Neural progenitor cell (in vitro differentiated cells): ENCODE measurements at places on chromosomes 2 and 18.

GRCh38 chr18:70121842-70122241, 83.6 kb downstream of the RTTN start:
- no peak overlapping the region for H3K27ac ChIP-seq
- H3K36me3 ChIP-seq: no peaks in the 10 kb centered on the region
- H3K27me3 ChIP-seq: no peaks in the 10 kb centered on the region
- no peak overlapping the region for H3K4me3 ChIP-seq
- H3K4me1 ChIP-seq: no peaks in the 10 kb centered on the region

GRCh38 chr2:180450841-180451240, 443.7 kb upstream of the CWC22 start:
- no peak overlapping the region for H3K4me3 ChIP-seq
- H3K27ac ChIP-seq: no peak overlapping the region
- no peaks in the 10 kb centered on the region for H3K27me3 ChIP-seq
- no peaks in the 10 kb centered on the region for H3K4me1 ChIP-seq
- no peak for DNase-seq
- no peaks in the 10 kb centered on the region for H3K36me3 ChIP-seq

DNA sequence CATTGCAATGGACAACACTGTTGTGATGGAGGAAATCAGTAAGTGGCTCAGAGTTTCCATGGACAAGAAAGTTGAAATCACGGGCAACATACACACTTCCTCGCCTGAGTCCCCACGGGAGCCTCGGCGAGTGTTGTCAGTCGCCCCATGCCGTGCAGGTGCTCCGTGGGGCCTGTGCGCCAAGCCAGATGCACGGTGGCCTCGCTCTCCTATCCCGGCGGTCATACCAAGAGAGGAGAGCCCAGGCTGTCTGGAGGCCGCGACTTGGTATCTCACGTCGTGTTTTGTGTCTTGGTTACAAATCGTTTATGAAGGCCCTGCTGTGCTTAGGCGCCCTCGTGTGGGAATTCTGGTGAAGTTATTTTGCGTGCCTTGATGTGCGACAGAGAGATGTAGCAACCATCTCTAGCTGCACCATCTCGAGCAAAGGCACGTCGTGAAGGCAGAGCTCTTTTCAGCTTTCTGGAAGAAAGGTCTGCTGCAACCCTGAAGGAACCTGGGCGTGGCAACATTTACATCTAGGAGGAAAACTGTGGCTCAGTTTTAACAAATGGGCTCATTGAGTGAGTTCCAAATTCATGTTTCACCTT, 21.8 kb downstream of the ATG4B start:
- no peak overlapping the region for H3K27ac ChIP-seq
- no peak overlapping the region for H3K4me3 ChIP-seq
- DNase-seq: peak; percentile 61
- no peaks in the 10 kb centered on the region for H3K27me3 ChIP-seq

DNA sequence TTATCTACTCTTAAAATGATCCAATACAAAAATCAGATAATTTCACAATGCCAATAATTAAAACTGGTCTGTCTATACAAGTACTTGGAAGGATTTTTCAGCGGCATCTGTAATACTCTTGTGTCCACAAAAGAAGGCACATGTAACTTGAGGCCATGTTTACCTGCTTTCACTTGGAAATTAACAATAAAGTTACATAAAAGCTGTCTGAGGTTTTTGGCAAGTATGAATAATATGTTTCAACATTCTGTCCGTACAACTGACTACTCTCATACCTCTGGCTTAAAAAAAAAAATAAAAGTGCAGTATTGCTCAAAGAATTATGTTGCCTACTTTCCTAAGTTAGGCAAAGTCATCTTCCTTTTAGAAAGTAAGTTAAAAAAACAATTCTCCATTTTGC, 253.6 kb downstream of the NBAS start:
- DNase-seq: no peak
- H3K27me3 ChIP-seq: no peaks in the 10 kb centered on the region
- H3K4me3 ChIP-seq: no peak overlapping the region
- no peaks in the 10 kb centered on the region for H3K36me3 ChIP-seq
- H3K27ac ChIP-seq: no peak overlapping the region
- no peaks in the 10 kb centered on the region for H3K4me1 ChIP-seq

GRCh38 chr2:224922142-224922727, 120.0 kb downstream of the DOCK10 start:
- H3K36me3 ChIP-seq: no peaks in the 10 kb centered on the region
- no peak overlapping the region for H3K4me3 ChIP-seq
- H3K4me1 ChIP-seq: no peaks in the 10 kb centered on the region
- H3K27me3 ChIP-seq: no peaks in the 10 kb centered on the region

DNA sequence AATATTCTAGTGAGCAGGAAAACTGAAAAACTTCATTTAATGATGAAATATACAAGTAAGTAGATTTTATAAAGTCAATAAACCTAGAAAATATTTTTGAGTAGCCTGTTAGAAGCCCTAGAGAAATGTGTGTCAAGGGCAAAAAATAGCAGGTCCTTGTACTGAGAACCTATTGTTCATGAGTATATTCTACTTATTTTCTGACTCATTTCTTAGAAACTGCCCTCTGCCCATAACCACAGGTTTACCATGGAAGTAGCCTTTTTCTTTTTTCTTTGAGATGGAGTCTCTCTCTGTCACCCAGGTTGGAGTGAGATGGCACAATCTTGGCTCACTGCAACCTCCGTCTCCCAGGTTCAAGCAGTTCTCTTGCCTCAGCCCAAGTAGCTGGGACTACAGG, 19.4 kb upstream of the SELENOI start:
- H3K36me3 ChIP-seq: no peaks in the 10 kb centered on the region
- no peaks in the 10 kb centered on the region for H3K27me3 ChIP-seq
- H3K27ac ChIP-seq: no peak overlapping the region
- no peak overlapping the region for H3K4me3 ChIP-seq
- DNase-seq: no peak

DNA sequence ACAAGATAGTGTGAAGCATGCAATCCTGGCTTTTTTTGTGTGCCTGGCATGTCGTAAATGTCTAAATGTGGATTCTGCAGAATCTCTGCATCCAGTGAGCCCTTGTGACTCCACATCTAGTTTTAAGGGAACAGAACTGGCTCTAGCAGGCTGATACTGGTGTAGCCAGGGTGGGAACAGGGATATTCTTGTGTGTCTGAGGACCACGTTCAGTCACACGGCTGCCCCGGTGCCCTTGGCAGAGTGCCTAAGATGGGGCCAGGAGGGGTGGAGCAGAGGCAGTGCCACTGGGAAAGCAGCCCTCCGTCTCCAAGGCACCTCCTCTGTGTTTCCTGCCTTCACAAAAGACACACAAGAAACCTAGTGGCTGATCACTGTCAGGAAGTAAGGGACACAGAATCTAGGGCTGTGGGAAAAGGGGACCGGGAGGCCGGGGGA, 91.5 kb upstream of the PARD3B start:
- no peaks in the 10 kb centered on the region for H3K27me3 ChIP-seq
- peaks cover 19% of the 10 kb centered on the region for H3K4me1 ChIP-seq
- no peaks in the 10 kb centered on the region for H3K36me3 ChIP-seq

- no peak overlapping the region for H3K4me3 ChIP-seq
- H3K36me3 ChIP-seq: no peaks in the 10 kb centered on the region
- H3K27me3 ChIP-seq: no peaks in the 10 kb centered on the region
- H3K27ac ChIP-seq: no peak overlapping the region
Observed at GRCh38 chr2:189221811-189222467, 42.4 kb upstream of the COL5A2 start.

- H3K27ac ChIP-seq: no peak overlapping the region
- peaks cover 100% of the 10 kb centered on the region for H3K27me3 ChIP-seq
- peaks cover 53% of the 10 kb centered on the region for H3K4me1 ChIP-seq
- DNase-seq: peak; percentile 85
Observed at GRCh38 chr2:174337337-174338146, 2.8 kb downstream of the SP9 start.
